Suppressor macrophage (primary cell): ENCODE measurements at places on chromosomes 7 and 10.

DNA sequence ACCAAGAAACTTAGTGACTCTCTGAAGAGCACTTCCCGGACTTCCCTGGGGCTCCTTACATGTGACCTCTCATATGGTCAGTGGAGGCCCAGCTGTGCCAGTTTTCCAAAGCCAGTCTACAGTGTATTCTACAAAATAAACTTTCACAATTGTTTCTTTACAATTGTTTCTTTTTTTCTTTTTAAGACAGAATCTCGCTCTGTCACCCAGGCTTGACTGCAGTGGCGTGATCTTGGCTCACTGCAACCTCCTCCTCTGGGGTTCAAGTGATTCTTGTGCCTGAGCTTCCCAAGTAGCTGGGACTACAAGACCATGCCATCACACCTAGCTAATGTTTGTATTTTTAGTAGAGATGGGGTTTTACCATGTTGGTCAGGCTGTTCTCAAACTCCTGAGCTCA, 25.9 kb downstream of the CYP17A1 start:
- DNase-seq: no peak

DNA sequence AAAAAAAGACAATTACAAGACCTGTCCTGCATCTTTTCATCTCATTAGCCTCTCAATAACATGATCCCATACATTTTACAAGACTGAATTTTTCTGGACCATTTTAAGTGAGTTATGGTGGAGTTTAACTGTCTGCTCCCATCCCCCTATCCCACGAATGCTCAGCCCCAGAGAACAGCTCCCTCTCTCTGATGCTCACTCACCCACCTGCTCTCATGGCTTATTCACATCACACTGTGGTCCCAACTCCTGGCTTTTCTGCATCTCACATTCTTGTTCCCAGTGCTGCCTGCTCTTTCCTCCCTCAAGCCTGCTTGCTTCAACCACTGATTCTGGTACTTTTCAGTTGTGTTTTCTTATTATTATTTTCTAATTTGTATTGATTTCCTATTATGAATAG, 20.4 kb upstream of the CCSER2 start:
- DNase-seq: no peak

GRCh38 chr7:116340201-116340847, 130.0 kb downstream of the TES start:
- DNase-seq: no peak

GRCh38 chr7:94425546-94425945, 30.9 kb downstream of the COL1A2 start:
- no peak for DNase-seq

DNA sequence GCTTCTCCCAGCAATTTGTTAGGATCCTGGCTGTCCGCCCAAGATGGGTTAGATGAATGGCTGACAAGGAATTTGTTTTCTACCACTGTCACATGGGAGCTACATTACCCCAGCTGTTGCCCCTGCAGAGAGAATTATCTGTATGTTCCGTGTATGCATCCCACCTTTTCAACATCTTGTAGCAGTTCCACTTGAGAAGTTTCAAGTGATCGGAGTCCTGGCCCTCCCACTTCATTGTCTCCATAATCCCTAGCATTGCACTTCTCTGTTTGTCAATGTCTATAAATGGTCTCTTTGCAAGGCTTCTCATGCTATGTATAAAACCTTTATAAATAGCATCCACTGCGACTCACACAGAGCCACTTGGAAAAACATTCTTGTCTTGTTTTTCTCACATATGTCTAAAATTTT, 972.5 kb downstream of the CNTNAP2 start:
- no peak for DNase-seq

DNA sequence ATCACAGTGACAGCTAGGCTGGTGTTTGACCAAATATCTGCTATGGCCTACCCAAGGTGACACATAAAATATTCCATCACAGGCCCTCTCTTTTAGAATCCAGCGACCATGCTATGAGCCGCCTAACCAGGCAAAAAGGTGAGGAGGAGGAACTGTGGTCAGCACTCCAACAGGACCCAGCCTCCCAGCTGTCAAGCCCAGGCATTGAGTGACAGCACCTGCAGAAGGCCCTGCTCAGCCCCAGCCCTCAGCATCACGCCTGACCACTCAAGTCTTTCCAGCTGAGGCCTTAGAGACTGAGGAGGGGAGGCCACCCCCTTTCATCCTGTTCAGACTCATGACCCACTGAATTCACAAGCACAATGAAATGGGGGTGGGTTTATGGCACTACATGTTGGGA, 43.0 kb downstream of the CXCL12 start:
- DNase-seq: no peak
